Mesenteric fat pad (tissue), 1 donor: ENCODE measurements at places on chromosomes 6 and 20.

GRCh38 chr20:36676701-36677421, 30.9 kb upstream of the SLA2 start:
- no peak for DNase-seq

DNA sequence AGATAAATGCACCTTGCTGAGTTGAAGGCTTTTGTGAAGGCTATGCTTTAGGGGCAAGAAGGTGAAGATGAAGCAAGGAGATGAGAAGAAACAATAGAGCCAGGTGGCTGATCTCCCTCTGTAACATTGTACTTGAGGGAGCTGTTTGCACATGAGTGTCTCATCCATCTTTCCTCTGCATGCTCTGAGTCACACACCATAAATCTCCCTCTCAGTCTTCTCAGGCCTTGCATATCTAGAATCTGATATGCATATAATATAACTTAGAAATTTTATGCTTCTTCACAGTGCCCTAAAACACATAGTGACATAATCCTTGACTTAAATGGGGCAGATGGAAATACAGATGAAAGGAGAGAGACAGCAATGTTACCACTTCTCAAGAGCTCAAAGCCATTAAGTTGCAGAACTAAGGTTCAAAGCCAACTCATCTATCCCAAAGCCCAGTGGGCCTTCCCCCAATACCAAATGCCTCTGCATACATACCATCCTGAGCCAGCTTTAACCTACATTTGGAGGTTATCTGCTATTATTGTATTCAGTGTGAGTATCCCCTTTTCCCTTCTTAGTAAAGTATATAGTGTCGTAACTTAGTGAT, 62.4 kb upstream of the STXBP5 start:
- no peak for DNase-seq

DNA sequence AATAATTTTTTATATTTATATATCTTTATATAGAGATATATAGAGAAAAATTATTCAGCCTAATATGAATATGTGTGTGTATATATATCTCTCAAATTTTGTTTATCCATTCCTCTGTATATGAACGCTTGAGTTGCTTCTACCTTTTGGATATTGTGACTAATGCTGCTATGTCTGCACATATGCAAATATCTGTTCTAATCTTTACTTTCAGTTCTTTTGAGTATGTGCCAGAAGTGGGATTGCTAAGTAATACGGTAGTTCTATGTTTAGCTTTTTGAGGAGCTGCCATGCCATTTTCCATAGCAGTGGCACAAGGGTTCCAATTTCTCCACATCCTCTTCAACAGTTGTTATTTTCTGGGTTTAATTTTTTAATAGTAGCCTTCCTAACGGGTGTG, 72.8 kb upstream of the CEP85L start:
- DNase-seq, result no peak

DNA sequence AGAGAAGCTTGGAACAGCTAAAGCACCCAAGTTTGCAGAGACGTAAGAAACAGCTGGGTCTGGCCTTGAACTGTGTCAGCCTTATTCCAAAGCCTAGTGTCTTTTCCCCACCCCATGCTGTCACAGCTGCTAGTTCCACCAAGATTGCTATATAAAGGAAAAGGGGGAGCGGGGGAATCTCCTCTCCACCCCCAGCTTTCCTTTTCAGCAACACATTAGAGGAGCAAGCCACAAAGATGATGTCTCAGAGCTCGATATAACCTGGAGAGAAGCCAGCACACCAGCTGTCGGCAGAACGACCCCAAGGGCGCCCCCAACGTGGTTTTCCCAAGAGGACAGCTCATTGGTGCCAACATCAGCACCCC, 36.5 kb downstream of the ATP9A start:
- DNase-seq, result no peak

DNA sequence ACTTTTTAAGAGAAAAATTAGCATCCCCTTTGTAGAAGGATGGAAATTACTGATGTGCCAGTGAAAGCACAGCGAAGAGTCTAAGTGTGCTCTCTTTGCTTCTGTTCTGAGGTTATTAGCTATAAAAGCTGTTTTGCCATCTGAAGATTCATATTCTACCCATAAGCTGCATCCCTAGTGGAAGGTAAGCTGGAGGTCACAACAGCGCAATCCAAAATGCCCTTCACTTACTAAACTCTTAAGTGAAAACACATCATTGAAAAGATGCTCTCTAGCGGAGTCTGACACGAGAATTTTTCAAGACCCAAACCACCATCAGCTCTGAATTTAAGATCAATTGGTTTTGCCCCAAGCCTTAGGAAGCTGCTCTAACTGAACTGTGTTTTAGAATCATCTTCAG, 113.5 kb downstream of the ZMYND8 start:
- DNase-seq, result no peak

- DNase-seq, result no peak
Measured at GRCh38 chr6:111894272-111894671, 21.0 kb upstream of the FYN start.

GRCh38 chr6:124436803-124437202, 525.4 kb upstream of the RNF217 start:
- no peak for DNase-seq
